Common myeloid progenitor, CD34-positive (primary cell): ENCODE measurements at places on chromosomes 12 and 14.

GRCh38 chr12:52655251-52655650 lies 3.2 kb upstream of the KRT2 start:
- no peak for DNase-seq

- DNase-seq: peak; percentile 26
Observed at GRCh38 chr12:89935850-89936249, 227.2 kb upstream of the ATP2B1 start.

- DNase-seq: no peak
Observed at GRCh38 chr12:122126713-122127597, 47.1 kb downstream of the IL31 start.

DNA sequence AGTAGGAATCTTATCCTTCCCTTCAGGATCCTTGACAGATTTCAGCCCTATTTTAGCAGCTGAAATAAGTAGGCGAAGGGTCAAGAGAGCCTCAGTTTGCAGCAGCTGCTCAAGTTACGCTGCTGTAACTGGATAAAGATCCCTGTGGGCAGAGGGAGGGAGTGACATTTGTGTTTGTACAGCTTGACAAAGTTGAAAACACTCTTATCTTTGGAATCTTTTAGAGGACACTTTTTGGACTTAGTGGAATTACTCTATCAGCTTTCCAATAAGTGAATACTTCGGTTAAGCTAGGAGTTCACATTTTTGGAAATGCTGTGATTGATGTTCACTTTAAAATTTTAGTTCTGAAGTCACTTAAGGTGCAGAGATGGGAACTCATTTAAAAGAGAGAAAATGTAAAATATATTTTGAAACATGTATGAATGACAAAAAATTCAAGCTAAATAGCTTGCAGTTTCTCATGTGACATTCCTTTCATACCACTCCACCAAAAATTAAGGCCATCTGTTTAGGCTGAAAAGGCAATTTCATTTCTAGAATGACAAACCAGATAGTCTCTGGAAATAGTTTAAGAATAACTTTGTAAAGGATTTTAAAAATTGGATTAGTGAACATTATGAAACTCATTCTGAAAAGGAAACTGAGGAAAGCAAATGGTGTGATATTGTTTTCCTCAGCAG lies 55.2 kb downstream of the SLC38A4 start:
- no peak for DNase-seq

DNA sequence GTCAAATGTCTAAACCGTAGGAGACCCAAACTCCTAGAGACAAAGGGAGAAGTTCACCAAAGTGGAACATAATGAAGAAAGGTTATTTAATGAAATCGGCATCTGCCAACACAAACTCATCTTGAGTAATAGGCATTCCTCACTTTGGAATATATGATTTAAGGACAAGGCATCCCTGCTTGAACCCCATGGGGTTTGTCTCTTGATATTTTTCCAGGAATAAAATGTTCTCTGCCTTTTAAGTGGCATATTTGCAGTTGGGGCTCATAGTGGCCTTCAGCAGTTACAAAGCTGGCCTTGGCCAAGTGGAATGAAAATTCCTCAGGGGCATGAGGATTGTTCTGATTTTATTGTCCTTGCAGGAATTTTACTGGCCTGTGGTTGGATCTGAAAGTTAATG lies 7.1 kb downstream of the POP5 start:
- no peak for DNase-seq

DNA sequence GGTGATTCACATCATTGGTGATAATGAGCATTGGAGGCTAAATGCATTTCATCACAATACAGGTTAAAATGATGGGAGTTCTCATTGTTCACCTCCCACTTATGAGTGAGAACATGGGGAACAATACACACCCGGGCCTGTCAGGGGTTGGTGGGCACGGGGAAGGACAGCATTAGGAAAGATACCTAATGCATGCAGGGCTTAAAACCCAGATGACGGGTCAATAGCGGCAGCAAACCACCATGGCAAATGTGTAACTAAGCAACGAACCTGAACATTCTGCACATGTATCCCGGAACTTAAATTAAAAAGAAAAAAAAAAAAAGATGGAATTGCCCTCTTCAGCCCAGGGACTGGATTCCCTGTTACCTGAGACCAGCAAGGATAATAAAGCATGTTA lies 2.3 kb upstream of the LUM start:
- DNase-seq: no peak
